ENCODE measurements at places on chromosomes 5 and 9.

DNA sequence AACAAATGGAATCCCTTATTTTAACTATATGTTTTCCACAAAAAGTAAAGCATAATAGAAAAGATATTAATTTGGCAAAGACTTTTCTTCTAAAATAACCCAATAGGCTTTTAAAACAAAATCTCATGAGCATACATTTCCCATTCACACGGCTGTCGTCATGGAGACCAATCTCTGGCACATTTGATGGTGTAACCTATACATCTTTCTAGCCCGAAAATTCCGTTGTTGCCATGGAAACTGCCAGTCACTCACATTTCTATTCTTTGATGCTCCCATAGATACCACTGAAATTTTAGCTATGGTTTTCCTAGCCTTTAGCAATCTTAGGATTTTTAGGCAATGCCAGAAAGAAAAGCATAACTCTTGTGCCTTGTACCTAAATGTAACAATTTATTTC lies 262.9 kb upstream of the TRPM3 start:
- no peak for DNase-seq

DNA sequence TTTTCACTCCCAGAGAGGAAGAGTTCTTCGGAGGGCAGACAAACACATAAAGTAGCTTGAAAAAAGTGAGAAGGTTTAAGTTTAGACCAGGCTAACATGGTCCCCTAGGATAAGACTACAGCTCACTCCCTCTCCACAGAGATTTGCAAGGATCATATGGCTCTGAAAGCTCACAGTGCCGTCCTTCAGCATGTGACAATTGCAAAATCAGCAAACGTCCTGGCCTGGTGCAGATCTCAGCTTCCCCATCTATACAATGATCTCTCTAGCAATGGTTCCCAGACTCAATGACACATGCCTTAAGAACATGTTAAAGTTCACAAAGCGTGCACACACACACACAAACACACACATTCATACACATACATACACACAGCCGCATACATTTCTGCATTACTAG lies 327.6 kb downstream of the ACTL7B start:
- no peak for DNase-seq

DNA sequence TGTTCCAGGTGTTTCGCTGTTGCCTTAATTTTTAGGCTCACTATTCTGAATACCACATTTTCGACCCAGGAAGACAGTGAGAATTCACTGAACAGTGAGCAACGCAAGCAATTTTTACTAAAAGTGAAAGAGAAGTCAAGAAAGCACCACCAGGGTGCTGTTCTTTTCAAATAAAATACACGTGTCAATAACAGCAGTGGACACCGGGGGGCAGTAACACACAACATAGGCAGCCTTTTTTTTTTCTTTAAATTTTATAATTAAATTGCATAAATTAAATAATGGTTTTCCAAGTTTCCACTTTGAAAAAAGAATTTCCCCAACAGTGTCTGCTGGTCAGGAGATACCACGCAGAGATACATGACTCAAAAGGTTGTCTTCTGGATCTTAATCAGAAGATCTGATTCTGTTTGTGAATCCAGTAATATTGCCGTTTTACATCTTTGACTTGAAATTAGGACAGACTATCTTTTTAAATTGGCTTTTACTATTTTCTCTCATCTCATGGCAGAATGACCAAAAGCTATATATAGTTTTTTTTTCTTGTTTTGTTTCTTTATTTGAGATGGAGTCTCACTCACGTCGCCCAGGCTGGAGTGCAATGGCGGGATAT lies 47.1 kb upstream of the SH3GL2 start:
- DNase-seq, result peak; percentile 32

DNA sequence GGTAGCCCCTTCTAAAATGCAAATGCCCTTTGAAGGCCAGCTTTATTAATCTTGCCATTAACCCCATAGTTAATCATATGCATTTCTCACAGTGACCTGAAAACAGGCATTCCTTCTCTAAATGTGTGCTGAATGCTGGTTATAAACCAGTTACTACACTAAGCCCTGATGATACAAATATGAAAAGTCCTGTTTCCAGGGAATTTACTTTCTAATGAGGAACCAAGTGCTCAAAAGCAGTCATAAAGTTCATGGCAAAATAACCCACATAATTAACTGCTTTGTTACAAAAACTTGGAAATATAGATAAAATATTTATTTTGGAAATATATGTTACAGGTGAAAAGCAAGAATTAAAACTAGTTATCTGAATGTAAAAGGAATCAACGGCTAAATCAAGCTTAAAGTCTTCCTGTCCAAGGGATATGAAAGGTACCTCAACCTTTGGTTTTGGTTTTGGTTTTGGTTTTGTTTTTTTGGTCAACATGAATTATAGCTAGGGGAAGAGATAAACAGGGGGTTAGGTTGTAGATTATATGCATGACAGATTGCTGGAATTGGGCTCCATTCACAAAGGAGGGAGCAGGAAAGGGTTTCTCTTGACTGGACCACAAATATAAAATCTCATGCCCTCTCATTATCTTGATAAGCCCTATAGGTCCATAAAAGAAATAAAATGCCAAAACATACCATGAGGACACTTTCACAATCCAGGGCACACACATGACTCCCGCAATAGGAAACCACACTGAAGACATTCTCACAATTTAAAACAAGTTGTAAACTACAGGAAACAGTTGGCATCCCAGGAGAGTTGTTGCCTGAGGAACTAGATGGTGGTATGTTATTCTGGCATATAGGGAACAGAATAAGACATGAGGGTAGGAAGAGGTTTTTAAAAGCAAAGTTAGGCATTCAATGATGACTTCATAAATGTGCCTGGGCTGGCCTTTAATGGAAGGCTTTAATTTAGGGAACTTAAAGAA lies 46.7 kb upstream of the MACIR start:
- DNase-seq, result no peak

GRCh38 chr9:136587145-136587943 lies 41.5 kb upstream of the NOTCH1 start:
- DNase-seq, result peak; percentile 66

GRCh38 chr9:83327750-83328622 lies 210.2 kb downstream of the FRMD3 start:
- no peak for DNase-seq

Data from smooth muscle cell of the brain vasculature (primary cell).